Activated CD4-positive, alpha-beta T cell treated with anti-CD3 and anti-CD28 coated beads, Interleukin-2, Interleukin-6, amounts not matched to agents 100 ng/mL and 50 ng/mL, durations not matched to agents 16 hours and 8 hours (primary cell): ENCODE measurements at places on chromosomes 1 and 21.

- DNase-seq: no peak
Observed at GRCh38 chr1:217014066-217014465, 290.8 kb upstream of the ESRRG start.

- DNase-seq: no peak
Observed at GRCh38 chr1:106681939-106682522, 374.4 kb upstream of the PRMT6 start.

DNA sequence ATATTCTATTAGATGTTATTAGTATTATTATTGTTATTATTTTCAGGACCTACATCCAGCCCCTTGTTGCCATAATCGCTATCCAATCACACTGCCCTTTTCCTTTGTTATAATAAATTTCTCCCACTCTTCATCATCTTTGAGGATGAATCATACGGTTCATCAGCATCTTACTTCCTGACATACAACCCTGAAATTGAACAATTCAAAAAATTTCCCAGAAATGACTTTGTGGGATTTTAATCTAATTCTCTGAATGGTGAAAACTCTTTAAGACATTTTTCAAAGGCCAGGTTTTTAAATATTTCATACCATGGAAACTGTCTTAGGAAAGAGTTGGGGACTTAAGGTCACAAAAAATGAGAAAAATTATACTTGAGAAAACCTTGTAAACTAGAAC, 353.5 kb downstream of the ST6GALNAC3 start:
- no peak for DNase-seq

- DNase-seq: no peak
Observed at GRCh38 chr1:112672842-112673241, 1.6 kb upstream of the MOV10 start.

DNA sequence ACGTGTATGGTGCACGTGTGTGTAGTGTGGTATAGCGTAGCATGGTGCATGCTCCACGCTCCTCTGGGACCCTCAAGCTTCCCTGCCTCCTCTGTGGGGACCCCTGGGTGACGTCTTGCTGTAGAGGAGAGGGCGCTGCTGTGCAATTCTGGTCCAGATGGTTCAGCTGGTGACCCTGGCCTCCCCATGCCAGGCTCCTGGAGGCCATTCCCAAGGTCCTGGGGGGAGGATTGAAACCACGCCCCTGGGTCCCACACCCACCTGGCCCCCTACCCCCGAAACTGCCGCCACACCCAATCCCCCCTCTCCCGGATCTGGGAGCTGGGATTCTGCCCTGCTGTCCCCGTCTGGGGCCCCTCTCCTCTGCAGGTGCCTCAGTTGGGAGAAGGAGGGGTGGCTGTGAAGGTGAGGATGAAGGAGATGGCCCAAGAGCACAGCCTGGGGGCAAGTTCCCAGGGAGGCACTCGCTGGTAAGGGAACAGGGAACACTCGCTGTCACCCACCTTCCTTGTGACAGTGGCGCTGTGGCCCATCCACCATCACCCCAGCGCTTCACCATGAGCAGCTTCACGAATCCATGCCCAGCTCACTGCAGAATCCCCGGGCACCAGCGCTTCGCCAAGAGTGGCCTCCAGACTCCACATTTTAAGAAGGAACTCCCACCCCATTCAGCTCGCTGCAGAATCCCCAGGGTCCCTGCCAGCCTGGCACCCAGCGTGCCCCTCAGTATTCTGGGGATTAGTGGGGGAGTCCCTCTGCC, 38.0 kb downstream of the WDR4 start:
- DNase-seq: no peak

GRCh38 chr1:200082329-200082728, 54.8 kb downstream of the NR5A2 start:
- DNase-seq: no peak

DNA sequence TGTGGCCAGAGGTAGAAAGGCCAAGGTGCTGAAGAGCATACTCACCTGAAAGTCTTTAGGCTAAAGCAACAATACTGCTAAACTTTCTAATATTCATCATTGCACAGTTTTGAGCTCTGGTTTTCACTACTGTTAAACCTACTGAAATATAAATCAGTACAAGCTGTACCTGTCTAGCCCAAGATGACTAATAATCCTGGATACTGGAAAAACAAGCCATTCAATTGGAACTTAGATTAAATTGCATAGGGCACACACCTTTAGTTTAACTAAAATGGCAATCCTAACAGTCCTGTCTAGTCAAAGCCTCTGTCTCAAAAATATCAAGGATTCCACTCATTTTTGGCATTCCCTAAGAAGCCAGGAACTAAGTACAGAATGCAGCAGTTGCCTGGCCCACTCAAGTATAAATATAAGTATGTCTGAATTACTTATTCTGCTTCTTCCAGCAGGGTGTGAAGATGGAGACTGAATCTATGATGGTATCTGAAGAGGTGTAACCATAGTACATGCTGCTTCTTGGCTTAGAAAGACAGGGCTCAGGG, 3.1 kb downstream of the CHML start:
- no peak for DNase-seq

- DNase-seq: no peak
Observed at GRCh38 chr21:36718951-36719501, 20.1 kb downstream of the SIM2 start.

GRCh38 chr1:226118357-226118756, 55.8 kb downstream of the H3-3A start:
- DNase-seq: no peak

GRCh38 chr1:186494832-186495271, 33.9 kb upstream of the PDC start:
- DNase-seq: peak; percentile 4

- DNase-seq: no peak
Observed at GRCh38 chr1:235725434-235725833, 75.8 kb upstream of the GNG4 start.

DNA sequence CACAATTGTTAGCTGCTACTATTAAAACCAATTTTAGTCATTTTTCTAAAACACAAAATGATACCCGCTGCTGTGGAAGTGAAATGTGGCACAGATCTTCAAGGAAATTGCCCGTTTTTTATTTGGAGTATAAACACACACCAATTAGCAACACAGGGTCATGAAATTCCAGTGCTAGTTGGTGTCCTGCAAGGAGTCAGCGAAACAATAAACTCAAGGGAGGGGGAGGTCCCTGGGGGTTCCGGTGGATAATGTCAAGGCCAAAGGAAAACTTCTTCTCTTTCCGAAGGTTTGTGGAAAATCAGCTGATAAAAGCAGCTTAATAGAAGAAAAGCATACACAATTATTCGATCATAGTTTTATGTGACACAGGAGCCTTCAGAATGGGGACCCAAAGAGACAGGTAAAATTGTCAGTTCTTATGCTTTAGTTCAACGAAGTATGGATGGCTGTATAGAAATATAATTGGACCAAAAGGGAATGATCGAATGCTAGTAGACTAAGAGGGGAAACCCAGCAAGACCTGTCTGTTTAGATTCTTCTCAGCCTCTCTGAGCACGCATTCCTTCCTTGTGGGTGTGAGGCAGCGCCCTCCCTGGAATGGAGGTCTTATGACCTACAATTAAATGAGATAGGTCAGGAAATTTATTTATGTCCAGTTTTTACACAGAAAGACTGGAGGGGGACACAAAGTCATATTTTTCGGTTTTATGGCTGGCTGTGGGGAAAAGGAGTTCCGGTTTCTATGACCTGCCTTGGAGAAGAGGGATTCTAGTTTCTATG, 65.9 kb downstream of the KCNK1 start:
- no peak for DNase-seq

DNA sequence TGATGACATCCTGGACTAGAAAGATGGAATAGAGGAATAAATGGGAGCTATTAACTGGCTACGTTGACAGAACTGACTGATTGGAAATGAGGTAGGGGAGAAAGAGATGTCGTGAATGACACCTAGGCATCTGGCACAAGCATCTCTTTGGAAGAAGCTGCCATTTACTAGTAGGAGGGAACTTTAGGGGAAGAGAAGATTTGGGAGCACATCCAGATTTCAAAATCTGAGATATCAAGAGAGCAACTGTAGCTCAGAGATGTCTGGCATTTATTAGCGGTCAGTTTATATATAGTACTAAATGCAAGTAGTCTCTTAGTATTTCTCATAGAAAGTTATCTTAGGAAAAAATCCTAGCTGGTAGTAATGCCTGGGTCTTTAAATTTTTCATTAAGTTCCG, 131.9 kb upstream of the C1orf105 start:
- no peak for DNase-seq

DNA sequence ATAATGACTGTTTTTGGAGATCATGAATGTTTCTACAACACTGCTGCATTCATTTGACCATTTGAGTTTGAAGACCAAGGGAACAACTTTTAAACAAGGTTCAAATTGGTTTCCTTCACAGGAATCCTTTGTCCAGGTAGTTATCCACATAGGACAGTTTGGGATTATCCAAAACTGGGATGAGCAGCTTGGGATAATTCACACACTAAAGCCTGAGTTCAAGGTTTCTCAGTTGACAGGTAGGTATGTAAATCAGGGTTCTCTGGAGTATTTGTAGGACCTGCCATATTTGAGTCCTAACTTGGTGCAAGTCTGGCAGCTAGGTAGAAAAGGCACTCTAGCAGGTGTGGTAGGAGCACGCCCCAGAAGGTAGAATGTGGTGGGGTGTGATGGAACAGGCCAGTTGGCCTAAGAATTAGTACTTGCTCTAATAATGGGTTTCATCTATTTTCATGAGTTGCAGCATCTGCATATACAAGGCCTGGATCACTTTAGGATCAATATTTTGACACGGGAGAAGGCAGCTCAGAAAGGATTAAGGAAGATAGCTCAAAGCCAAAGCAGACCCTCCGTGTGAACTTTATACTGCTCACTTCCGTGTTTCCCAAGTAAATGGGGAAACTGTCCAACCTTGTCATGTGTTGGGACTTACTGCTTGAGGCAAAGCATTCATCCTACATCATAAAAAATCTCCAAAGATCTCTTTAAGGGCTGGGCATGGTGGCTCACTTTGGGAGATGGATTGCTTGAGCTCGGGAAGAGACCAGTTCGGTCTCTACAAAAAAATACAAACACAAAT, 14.1 kb upstream of the RAB42 start:
- DNase-seq: peak; percentile 61

DNA sequence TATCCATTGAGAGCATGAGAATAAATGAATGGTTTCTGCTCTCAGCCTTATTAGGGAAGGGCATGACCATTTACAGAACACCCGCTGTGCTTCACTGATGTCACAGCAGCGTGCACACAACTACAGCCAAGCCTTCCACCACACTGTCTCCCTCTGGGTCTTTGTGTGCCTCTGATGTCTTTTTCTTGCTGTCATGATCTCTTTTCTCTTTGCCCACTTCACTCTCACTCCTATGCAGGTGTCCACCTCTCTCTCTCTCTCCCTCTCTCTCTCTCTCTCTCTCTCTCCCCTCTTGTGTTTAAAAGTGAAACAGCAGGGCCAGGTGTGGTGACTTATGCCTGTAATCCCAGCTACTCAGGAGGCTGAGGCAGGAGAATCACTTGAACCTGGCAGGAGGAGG, 232.5 kb upstream of the JUN start:
- DNase-seq: no peak

DNA sequence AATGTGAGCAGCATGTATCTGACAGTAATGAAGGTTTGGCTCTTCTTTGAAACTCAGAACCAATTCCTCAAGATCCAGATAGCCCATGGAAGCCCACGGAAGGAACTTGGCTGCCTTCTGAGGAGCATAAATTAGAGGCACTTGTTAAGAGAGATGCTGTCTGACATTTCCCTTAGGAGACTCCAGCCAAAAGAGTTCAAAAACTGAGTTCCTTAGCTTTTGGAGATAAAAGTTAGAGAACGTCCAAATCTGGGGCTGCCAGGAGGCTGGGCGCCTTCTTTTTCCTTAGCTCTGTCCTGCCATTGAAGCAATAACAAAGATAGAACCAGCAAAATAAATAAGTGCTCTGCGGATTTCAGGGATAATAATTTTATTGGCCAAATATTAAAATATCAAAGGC, 439.6 kb upstream of the USP24 start:
- DNase-seq: no peak

GRCh38 chr1:99550198-99550597, 95.7 kb upstream of the PALMD start:
- no peak for DNase-seq

GRCh38 chr1:98030976-98031375, 110.1 kb upstream of the DPYD start:
- no peak for DNase-seq

DNA sequence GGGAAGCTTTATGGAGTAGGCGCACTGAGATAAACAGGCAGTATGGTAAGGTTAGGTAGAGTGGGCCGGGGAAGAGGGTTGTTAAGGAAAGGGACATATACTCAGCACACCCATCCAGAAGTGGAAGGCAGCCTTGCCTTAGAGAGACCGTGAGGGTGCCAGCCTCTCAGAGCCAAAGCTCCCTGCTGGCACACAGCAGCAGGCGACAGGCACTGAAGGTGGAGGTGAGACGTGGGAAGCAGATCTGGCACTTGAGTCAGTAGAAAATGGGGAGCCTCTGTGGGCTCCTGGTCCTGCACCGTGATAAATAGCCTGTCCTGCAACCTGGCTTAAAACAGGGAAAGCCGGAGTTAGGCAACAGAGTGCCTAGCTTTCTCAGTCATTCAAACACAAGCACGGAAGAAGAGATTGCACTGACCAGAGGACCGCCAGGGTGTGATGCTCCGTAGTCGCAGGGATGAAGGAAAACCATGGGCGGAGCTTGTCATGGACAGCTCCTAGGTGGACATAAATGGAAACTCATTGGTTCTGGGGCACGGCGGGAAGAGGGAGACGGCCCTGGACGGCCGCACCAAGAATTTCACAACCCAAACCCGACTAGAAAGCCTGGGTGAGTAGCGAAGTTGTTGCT, 15.5 kb downstream of the KCNK1 start:
- no peak for DNase-seq

DNA sequence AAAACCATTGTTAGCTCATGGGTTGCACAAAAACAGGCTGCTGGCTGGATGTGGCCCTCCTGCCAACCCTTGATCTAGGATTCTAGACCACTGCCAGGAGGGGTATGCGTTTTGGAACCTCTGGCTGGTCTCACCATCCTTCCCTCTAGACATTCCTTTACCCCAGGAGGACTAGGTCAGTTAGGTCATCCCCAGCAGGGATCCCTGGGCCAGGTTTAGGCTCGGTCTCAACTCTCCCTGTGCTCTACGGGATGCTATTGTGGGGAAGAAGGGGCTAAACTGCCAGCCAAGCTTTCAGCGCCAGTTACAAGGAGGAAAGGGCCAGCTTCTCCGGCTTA, 22.7 kb downstream of the SLC2A1 start:
- no peak for DNase-seq

GRCh38 chr1:75725861-75726361, 1.4 kb downstream of the ACADM start:
- DNase-seq: no peak

- DNase-seq: no peak
Observed at GRCh38 chr1:65059930-65060538, 88.0 kb upstream of the AK4 start.

DNA sequence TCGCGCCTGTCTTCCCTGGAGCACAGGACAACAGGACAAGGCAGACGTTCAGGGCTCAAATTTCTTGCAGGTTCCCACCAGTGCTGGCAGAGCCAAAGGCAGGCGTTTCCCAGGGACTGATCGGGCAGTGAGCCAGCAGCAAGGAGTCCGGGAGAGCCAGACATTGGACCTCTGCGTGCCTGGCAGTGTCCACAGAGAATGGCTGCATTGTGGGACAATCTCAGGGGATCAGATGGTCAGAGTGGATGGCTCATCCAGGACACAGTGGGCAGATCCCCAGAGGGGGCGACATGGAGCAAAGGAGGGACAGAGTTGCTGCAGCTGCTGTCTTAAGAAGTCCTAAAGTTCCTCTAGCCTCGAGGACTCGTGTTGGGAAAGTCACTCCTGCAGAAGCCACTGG, 4.6 kb downstream of the TMEM63A start:
- peak; percentile 41 for DNase-seq

- DNase-seq: no peak
Observed at GRCh38 chr1:236155841-236156503, 13.6 kb downstream of the GPR137B start.
